Activated CD4-positive, alpha-beta T cell treated with anti-CD3 and anti-CD28 coated beads for 4 hours (primary cell): ENCODE measurements at places on chromosomes 2 and 18.

DNA sequence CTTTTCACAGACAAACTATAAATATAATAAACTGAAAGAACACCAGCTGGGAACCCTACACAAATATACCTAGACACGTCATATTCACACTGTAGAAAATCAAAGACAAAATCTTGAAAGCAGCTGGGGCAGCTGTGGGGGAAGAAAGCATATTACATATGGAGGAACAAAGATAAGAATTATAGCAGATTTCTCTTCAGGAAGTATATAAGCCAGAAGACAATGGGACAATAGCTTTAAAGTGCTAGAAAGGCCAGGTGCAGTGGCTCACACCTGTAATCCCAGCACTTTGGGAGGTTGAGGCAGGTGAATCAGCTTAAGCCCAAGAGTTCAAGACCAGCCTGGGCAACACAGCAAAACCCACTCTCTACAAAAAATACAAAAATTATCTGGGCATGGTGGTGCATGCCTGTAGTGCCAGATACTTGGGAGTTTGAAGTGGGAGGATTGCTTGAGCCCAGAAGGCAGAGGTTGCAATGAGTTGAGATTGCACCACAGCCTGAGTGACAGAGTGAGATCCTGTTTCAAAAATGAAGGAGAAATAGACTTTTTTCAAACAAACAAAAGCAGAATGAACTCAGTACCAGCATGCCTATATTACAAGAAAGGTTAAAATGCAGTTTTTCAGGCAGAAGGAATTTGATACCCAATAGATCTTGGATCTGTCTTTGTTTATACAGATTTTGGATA, 26.8 kb upstream of the ERCC3 start:
- no peak for DNase-seq

DNA sequence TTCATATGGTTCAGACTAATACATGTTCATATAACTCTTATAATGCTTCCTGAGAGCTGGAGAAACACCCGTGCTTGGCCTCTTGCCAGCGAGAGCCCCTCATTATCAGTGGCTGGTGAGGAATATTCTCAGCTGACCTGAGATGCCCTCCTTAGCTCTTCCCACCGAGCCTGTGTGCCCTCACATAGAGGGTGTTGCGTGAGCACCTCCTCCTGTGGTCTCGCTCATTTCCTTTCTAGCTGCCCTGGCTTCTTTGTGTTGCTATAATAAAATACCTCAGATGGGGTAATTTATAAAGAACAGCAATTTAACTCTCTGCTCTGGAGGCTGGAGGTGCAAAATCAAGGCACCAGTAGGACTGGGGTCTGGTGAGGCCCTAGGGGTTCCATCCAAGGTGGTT, 80.5 kb upstream of the ALKAL2 start:
- no peak for DNase-seq

- no peak for DNase-seq
Observed at GRCh38 chr18:63444580-63444979, 22.3 kb upstream of the VPS4B start.

GRCh38 chr2:217256251-217256650, 396.4 kb upstream of the TNP1 start:
- no peak for DNase-seq

DNA sequence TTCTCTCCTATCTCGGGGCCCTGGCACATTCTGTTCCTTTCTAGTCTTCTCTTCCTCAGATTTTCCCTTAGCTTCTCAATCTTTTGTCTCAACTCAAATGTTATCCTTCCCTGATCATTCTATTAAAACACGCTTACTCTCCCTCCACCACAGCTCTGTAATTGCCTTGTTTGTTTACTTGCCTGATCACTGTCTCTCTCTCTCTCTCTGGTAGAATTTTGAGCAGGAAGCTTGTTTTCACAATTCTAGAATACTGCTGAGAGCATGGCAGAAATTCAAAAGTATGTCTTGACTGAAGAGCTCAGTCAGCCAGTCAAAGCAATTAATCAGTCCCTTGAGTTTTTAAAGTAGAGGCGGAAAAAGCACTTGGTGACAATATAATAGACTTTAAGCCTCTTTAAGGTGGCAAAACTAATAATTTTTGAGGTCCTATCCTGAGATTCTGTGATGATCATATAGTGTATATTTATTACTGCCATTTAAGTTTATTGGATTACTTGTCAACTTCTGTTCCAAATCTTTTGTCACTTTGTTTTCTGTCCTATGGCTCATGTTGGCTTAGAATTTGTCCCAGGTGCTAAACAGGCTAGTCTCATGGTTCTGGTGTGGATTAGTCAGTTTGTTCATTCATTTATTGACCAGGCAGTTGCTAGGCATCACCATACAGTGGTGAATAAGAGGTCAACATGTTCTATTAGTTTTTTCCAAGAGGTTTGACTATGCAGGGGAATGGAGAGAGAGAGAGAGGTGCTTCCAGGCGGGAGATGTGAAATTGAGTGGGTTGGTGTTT, 2.3 kb downstream of the PSMD1 start:
- DNase-seq, result no peak

DNA sequence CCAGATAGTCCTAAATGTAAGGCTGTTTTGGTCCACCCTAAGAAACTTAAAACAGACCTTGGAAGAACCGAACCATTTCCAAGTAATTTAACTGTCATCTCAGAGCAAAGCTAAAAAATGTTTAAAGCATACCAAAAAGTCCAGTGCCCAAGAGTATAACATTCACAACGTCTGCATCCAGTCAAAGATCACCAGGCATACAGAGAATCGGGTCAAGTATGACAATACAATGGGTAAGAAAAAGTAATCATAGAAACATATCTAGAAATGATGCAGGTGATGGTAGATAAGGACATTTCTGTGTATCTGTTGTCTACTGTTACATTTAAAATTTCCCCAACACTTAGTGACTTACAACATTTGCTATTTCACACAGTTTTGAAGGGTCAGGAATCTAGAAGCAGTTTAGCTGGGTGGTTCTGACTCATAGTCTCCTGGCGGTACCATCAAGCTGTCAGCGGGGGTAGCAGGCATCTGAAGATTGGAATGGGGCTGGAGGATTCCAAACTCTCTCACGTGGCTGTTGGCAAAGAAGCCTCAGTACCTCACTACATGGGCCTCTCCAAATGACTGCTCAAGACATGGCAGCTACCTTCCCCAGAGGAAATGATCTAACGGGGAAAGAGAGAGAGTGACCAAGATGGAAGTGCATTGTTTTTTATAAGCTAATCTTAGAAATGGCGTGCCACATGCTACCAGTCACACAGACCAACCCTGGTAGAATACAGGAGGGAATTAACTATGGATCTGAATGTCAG, 36.6 kb upstream of the DYNC2LI1 start:
- DNase-seq, result no peak

- DNase-seq, result no peak
Observed at GRCh38 chr2:229642371-229642770, 72.0 kb downstream of the DNER start.

DNA sequence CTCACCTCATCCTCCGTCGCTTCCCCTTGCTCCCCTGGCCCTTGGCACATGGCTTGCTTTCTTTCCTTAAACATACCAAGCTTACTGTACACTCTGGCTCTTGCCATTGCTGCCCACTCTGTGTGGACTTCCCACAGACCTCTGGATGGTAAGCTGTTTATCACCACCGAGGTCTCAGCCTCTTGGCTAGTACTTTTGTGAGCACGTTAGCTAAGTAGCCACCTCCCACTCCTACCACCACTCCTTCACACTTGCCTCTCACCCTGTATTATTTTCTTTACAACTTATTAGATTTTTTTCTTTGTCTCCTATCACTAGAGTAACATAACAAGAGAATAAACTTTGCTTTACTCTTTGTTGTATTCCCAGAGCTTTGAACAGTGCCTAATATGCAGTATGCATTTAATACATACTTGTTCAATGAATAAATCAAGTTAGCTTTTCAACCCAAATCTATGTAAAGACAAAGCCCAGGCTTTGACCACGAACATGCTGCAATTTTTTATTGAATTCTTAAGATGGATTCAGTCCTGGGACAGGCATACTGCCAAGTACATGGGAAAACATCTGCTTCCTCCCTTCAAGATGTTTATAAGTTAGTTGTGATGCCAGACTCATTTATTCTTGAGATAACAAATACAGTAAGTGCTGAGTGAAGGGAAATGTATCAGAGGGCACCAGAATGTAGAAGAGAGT, 25.0 kb upstream of the MSGN1 start:
- DNase-seq, result no peak

GRCh38 chr2:2646433-2647051, 315.5 kb upstream of the MYT1L start:
- peak; percentile 41 for DNase-seq

- DNase-seq, result no peak
Observed at GRCh38 chr2:44723921-44724320, 217.6 kb upstream of the SIX3 start.
